Activated naive CD4-positive, alpha-beta T cell treated with anti-CD3 and anti-CD28 coated beads, Interleukin-2, amount 50 U/mL, for 16 hours (primary cell): ENCODE measurements at places on chromosomes 5 and 9.

GRCh38 chr9:38084556-38084880 is 15.5 kb upstream of the SHB start:
- no peak for DNase-seq

- peak; percentile 34 for DNase-seq
These were observed 13.0 kb downstream of the SUSD3 start for GRCh38 chr9:93071464-93071863.

- DNase-seq = no peak
These were observed 178.4 kb downstream of the FANCC start for GRCh38 chr9:95139126-95139525.

DNA sequence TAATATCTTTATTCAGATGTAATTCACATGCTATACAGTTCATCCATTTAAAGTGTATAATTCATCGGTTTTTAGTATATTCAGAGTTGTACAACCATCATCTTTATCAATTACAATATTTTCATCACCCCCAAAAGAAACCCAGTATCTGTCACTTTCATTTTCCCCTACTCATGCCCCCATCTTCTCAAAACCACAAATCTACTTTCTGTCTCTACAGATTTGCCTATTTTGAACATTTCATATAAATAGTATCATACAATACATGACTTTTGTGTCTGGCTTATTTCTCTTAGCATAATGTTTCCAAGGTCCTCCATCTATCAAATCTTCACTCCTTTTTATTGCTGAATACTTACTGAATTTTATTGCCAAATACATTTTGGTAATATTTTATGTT is 305.1 kb upstream of the SGCD start:
- no peak for DNase-seq

DNA sequence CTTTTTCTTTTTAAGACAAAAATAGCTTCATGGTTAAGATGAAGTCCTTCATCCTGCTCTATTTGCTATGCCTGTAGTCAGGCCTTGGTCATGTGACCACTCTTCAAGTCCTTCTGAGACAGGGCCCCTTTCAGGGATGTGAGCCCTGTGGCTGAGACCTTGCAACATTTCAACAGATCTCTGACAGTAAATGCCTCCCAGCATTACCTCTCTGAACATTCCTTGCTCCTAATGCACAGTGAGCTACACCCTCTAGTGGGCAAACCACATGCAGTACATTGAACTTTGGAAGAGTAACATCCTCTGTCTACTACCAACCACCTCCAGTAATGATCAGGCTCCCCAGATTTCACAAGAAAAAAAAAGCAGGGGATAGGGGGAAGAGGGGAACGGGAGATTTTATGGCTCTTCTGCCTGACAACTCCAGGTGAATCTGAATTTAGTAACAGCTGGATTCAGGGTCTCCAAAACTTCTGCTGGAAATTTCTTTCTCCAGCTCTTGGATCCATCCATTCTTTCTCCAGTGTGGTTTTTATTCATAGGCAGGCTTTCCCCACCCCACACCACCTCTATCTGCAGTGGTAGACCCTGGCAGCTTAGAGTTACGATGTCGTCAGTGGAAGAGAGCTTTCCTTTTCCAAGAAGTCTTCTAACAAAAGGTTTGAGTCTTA is 8.9 kb upstream of the FBXO38 start:
- no peak for DNase-seq

- no peak for DNase-seq
These were observed 264.2 kb downstream of the TMEM38B start for GRCh38 chr9:105958587-105958986.

DNA sequence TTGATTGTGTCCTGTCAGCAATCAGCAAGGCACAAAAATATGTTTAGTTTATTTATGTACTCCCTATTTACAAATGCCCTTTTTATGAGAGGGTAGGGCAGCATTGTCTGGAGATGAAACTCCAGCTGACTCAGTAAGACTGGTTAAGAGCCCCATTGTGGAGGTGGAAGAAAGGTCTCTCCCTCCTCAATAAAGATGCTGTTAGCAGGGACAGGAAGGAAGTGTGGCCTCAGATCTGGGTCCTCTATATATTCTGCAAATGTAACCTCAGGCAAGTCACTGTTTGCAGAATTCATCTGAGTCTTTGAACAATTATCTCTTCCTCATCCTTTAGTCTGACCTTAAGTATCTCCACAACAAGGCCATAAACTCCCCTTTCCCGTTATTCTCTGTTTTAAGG is 48.3 kb upstream of the TRAF1 start:
- DNase-seq = no peak
